Cortex of kidney (tissue), 1 donor: ENCODE measurements at places on chromosomes 5 and 9.

DNA sequence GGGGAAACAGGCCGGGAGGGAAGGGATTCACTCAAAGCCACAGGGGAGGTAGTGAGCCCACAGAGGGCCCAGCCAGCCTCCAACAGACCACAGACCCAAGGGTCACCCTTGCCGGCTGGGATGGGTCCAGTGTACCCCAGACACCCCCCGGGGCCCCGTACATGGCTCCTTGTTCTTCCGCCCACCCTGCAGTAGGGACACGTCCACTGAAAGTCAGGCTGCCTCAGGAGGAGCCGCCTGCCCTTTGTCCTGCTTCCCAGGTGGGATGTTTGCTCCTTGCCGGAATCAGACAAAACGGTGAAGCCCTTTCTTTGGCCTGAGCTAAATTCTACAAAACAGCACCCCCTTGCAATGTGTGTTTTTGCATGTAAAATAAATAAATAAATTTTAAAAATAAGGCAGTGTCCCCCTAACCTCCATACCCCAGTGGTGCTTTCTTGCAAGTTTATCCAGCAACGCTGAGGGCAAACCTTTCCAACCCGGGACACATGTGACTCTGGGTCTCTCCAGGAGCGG, 25.8 kb downstream of the LHX3 start:
- DNase-seq, result no peak

DNA sequence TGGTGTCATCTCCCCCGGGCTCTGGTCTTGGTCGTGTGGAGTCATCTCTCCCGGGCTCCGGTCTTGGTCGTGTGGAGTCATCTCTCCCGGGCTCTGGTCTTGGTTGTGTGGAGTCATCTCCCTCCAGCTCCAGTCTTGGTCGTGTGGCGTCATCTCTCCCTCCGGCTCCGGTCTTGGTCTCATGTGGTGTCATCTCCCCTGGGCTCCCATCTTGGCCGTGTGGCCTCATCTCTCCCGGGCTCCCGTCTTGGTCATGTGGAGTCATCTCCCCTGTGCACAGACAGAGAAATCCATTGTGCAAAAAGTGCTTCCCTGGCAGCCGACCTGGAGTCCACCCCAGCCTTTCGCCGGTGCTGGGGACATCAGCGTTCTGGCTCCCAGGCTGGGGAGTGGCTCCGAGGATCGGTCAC, 91.1 kb upstream of the CACNA1B start:
- DNase-seq, result no peak

DNA sequence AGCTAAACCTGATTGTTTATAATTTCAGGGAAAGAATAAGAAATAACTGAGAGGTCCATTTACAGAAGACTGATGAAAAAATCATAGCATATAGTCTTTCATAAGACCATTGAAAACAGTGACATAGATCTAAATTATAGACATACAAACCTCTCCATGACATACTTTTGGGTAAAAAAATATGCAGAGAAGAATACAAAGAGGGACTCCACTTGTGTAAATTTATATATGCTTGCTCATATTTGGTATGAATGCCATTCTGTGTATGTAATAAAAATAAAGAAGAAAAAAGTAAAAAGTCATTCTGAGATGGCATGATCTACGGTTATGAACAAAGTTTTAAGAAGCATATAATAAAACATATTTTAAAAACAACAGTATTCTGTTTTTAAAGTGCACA, 310.7 kb downstream of the ASTN2 start:
- no peak for DNase-seq

DNA sequence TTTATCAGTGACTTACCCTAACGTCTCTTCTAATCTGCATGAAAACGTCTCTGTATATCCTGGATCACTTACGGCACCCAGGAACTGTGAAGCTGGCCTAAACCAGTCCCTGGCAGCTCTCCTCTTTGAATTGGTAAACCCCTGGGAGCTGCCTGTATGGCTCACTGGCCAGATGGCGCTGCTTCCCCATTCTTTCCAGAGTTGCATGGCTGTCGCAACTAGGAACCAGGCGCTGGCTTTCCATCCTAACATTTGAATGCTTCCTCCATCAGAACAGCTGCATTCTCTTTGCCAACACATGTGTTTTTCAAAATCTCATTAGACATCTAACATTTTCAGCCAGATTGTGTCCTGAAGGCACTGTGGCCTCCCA, 8.0 kb upstream of the PCA3 start:
- DNase-seq, result no peak

DNA sequence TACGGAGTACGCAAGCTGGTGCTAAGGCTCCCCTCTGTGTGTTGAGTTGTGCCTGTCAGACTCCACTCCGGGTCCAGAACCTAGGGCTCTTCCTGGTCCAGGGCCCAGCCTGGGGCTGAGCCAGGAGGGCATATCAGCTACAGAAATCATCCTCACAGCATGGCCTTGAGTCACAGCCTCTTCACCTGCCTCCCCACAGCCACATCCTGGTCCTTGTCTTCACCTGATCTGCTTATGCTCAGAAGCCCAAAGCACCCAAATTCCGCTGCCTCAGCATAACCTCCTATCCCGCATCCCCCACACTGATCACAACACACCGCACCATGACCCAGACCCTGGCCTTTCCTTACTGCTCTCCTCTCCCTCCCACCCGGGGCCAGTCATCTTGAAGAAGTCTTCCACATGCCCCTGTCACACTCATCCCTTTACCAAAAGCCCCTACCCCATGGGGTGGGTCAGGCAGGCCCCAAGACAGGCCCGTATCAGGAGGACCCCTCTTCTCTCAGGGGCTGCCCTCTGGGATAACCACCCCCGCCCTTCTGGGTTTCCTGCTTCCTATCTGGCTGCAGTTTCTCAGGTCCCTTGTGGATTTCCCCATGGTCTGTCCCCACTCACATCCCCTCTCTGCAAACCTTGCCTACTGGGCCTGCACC, 1.3 kb upstream of the IL3 start:
- no peak for DNase-seq

GRCh38 chr9:127706836-127707241, at the start of gene CFAP157:
Gene CFAP157 (plus strand): TSS chr9:127706988. CDS start chr9:127707032, 44 bp downstream.
- DNase-seq, result no peak

DNA sequence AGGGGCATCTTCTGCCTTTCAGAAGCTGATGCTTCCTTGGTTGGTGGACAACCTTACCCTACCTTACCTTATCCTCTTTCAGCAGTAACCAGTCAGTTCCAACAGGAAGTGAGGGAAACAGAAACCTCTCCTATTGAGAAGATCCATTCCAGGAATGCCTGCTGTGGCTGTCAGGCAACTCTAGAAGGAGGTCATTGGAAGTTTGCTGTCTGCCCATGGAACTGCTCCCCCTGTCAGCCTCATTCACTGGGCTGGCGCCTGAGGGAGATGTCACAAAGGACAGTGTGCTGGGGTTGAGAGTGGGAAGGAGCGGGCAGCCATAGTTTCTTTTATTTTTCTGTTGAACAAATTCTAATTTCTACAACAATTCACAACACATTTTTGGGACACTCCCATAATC, 54.7 kb downstream of the IRX1 start:
- DNase-seq, result no peak

GRCh38 chr9:113355040-113355596, 5.8 kb downstream of the BSPRY start:
- no peak for DNase-seq

DNA sequence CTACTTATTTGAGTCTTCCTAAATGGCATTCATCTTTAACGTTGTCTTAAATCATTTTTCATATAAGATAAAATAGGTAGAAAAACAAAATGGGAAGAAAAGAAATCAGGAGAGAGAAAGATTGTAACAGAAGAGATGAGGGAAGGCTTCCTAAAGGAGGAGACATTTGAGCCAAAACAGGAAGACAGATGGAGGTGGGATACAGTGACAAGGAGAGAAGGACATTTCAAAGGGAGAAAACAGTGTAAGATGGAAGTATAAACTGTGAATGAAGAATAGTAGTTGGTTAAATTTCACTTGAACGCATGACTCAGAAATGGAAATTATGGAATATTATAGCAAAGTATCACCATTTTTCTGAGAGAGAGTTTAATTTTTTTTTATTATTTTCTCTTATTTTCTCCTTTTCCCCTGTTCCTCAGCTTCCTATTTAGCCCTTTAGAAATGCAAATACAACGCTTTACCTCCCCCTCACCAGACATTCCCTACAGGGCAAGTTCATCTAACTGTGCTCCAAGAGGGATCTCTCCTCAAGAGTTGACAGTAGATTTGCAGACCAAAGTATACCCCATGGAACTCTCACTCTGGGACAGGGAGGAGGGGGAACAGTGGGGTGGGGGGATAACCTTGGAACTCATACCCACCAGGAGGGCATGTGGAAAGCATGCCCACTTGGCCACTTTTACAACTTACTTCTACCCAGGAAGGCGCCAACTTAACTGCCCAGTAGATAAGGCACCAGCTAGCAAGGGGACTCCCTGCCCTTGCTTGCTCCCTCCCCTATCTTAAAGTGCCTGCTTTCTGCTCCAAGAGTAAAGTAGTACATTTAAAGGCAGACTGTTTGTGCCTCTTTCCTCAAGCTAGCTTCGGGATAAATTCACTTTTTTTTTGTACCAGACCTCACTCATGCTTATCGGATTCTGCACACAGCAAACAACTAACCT, 304.7 kb upstream of the POU5F2 start:
- no peak for DNase-seq

DNA sequence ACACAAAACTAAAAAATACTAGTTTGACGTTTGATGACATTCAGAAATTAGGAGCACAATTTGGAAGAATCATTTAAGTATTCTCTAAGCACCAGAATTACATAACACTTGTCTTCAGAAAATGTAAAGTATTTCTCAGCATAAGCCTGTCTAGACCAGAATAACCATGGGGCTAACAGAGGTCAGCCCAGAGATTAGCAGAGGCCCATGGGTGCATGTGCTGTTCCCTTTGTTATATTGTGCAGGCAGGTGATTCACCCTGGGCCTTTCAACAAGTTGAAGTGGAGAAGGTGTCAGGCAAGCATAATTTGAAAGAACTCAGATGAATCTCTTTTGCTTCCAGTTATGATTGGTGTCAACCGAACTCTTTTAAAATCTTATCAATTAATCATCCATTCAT, 227.9 kb downstream of the LURAP1L start:
- no peak for DNase-seq

- no peak for DNase-seq
Measured at GRCh38 chr5:59745415-59745863, 148.1 kb downstream of the PDE4D start.

DNA sequence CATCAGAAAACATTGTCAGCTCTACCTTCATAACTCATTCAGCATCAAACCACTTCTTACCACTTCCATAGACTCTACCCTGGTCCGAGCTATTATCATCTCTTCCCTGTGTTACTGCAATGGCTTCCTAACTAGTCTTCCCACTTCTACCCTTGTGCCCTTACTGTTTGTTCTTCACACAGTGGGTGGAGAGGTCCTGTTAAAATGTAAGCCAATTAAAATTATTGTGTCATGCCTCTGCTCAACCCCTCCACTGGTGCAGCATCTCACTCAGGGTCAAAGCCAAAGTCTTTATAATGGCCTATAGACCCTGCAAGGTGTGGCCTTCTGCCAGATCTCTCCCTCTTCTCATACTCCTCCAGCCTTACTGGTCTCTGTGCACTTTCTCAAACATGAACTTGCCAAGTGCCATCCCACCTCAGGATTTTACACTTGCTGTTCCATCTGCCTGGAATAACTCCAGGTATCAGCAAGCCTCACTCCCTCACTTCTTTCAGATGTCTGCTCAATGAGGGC, 22.8 kb upstream of the ARAP3 start:
- no peak for DNase-seq

DNA sequence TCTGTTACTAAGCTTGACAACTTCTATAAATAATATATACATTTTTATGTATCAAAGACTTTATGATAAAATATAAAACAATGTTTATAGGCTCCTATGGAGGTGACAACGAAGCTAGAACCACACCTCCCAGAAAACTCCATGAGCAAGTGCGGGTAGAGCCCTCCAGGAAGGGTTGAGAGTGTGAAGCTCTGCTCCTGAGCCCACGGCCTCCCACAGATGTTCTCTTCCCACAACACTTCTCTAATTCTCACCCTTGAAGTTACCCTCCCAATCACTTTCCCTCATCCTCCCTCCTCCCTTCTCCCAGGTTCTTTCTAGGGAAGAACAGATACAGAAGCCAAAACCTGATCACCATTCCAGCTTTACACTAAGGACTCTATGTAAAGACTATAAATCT, 427.6 kb downstream of the SPOCK1 start:
- no peak for DNase-seq
